GM12892 (cell line): ENCODE measurements at places on chromosomes 3 and 15.

DNA sequence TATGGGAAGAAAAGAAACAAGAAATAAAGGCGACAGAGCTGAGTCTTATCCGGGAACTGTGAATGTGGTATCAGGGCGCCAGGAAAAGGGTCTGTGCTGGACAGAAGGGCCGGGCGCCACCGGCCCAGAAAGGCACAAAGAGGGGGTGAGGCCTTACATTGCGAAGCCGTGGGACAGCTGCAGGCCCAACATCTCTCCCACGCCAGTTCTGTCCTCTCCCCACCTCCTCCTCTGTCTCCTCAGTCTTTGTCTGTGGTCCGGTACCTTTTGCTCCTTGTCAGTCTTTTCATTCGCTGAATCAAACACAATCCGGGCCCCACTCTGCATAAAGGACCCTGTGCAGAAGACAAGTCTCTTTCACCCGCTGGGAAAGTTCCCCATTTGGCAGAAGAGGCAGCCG lies 81.8 kb downstream of the LRIG1 start:
- DNase-seq, result no peak

- no peak for DNase-seq
These were observed 27.0 kb upstream of the APH1B start for GRCh38 chr15:63250312-63250965.

DNA sequence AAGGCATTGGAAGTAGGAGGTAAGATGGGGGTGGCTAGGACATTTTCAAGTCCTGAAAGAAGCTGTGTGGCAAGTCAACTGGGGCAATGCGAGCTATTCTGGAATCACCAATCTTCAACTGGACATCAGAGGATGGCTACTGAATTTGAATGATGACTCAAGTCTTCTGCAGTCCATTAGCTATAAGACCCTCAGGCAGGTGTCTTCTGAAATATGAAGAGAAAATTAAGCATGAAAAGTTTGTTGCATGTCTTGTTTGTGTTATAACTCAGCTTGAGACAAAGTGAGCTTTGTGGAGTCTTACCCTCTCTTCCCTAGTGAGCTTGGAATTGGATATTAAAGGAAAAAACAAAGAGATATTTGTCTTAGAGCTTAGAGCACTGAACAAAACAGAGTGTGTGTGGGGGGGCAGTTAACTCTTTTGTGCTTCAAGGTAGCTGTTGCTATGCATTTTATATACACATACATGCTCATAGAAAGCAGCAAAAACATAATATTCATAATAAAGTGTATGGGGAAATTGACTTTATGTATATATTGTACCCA lies 979.1 kb downstream of the MCTP2 start:
- no peak for DNase-seq

DNA sequence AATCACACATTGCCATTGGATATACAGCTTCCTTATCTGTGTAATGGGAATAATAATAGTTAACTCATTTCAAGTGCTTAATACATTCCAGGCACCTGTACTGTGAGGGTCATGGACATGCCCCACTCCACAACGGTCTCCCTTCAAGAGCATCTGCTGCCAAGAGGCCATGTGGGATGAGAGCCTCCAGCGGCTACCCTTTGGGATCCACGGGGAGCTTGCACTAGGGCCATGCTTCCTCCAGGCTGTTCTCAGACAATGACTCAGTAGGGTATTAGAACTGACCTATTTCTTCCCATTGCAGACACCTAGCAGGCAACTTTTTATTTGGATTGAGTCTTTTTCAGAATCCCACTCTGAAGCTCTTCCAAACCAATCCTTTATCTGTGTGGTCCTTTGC lies 1078.9 kb downstream of the TUSC7 start:
- no peak for DNase-seq

DNA sequence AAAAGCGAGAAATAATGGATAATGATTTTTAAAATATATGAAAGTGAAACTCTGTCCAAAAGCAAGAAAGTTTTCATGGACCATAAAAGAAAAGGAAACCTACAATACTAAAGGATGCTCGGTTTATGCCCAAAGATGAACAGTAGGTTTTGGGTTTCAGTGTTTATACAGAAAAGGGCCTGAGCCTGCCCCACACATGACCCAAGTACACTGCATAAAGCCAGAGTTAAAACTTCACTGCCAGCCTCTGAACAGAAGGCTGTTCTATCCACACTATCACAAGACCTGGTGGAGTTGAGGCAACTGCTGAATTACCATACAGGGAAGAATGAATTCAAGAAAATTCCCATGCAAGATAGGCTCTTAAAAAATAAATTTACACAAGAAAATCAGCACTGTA lies 165.2 kb downstream of the MECOM start:
- no peak for DNase-seq

DNA sequence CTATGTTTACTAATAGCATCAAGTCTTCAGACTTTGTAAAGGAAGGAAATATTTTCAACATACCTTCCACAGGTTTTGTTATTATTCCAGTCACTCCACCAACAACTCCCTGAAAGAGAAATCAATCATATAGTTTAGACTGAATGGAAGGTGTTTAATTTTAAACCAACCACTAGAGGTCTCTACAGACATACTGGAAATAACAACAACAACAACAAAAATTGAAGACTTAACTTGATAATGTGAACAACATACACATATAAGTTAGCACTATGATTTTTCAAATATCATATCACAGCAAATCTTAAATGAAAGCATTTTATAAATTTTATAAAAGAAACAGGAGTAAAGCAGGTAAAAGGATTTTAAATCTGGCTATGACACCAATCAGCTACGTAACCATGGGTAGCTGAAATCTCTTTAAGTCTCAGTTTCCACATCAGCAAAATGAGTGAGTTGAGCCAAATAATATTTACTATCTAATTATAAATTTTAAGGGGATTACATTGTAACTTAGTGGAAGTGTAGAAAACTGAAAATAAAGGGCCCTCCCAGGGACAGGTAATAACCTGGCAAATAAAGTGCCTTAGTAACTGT lies 188.2 kb downstream of the VPS13C start:
- DNase-seq, result no peak

- no peak for DNase-seq
These were observed 132.2 kb upstream of the TBC1D5 start for GRCh38 chr3:17874636-17875035.

DNA sequence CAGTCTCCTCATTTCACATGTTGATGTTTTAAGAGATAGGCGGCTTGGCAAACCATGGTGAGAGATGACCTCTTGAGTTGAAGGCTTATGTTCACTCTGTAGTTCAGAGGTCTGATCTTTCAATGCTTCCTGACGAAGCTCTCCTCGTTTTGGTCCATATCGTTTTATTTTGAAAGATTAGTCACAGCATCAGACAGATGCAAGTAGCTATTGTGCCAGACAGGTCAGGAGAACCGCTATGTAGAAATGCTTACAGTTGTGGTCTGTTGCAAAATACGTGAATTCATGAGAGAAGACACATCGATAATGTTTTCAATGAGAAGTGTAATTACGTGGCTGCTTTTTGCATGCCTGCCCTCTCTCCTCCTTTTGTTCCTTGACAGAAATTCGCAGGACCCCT lies 47.5 kb downstream of the CHL1 start:
- no peak for DNase-seq

GRCh38 chr15:30962079-30962478 lies 29.3 kb downstream of the MTMR10 start:
- DNase-seq, result no peak

GRCh38 chr3:156793851-156794250 lies 32.3 kb upstream of the LEKR1 start:
- no peak for DNase-seq
